DND-41 (cell line): ENCODE measurements at places on chromosomes 2 and 18.

GRCh38 chr2:43136011-43136799, 90.2 kb downstream of the ZFP36L2 start:
- H3K4me1 ChIP-seq: peaks cover 98% of the 10 kb centered on the region
- H3K27me3 ChIP-seq: no peaks in the 10 kb centered on the region
- DNase-seq: peak; percentile 90
- peak overlapping the region; percentile 50 for H3K4me3 ChIP-seq
- H3K36me3 ChIP-seq: no peaks in the 10 kb centered on the region

DNA sequence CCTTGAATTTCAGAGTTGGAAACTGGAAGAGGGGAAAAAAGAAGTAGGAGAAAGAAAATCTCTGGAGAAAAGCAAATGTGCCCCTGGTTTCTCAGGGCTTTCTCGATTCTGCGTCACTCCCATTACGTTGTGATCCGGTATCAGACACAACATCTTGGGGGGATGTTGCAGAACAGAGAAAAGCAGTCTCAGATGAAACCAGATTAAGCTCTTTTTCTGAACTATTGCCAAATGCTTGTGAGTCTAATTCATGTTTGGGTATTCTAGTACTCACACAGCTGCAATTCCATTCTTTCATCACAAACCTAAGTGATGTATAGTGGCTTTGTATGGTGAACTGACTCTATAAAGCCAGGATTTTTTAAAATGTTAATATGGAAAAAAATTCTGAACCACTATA, 233.2 kb downstream of the TCF4 start:
- H3K4me3 ChIP-seq: no peak overlapping the region
- H3K27me3 ChIP-seq: no peaks in the 10 kb centered on the region

DNA sequence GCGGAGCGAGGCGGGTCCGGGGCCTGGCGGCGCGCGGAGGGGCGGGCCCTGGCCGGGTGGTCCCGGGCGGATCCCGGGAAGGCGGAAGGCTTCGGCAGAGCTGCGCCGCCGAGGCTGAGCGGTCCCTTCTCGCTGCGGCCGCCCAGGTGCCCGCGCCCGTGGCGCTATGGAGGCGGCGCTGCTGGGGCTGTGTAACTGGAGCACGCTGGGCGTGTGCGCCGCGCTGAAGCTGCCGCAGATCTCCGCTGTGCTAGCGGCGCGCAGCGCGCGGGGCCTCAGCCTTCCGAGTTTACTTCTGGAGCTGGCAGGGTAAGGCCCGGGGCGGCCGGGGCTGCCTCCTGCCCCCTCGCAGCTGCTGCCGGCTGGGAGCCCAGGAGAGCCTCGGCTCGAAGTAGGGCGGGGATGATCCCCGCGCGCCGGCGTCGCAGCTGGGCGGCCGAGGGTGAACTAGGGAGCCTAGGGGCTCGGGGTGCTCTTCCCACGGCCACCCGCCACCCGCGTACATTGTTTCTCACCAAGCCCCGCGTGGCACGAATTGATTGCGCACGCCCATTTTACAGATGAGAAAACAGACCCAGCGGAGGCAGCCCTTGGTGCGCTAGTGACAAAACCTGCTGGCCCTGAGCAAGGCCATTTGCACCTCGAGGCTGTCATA, at the start of gene SLC66A3:
TSS of gene SLC66A3 (plus strand) at position 87 of the 655 bp plus-strand sequence. CDS start at position 167, 80 bp downstream.
- peak within 1 kb of the TSS; percentile 57 for H3K27ac ChIP-seq
- peaks cover 19% of the 10 kb centered on the region for H3K4me1 ChIP-seq
- H3K27me3 ChIP-seq: peaks cover 6% of the 10 kb centered on the region
- no peaks in the 10 kb centered on the region for H3K36me3 ChIP-seq
- no peak for DNase-seq

DNA sequence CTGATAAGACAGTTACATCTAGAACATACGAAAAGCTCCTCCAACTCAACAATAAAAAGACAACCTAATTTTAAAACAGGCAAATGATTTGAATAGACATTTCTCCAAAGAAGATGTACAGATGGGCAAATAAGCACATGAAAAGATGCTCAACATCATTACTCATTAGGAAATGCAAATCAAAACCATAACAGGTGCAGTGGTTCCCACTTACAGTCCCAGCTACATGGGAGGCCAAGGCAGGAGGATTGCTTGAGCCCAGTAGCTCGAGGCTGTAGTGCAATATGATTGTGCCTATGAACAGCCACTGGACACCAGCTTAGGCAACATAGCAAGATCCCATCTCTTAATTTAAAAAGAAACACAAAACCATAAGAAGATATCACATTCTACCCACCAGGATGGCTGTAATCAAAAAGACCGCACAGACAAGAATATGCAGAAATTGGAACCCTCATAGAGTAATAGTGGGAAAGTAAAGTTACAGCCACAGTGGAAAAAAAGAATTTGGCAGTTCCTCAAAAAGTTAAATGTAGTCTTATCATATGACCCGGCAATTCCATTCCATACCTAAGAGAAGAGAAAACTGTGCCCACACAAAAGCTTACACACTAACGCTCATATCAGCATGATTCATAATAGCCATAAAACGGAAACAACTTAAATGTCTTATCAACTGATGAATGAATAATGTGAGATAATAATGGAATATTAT, 30.5 kb upstream of the ARMC9 start:
- H3K27me3 ChIP-seq: no peaks in the 10 kb centered on the region
- H3K4me1 ChIP-seq: no peaks in the 10 kb centered on the region
- peaks cover 95% of the 10 kb centered on the region for H3K36me3 ChIP-seq
- no peak overlapping the region for H3K4me3 ChIP-seq
- H3K27ac ChIP-seq: no peak overlapping the region

- H3K4me1 ChIP-seq: no peaks in the 10 kb centered on the region
- H3K27ac ChIP-seq: no peak overlapping the region
- peaks cover 48% of the 10 kb centered on the region for H3K36me3 ChIP-seq
- no peak overlapping the region for H3K4me3 ChIP-seq
These were observed 21.4 kb downstream of the HJURP start for GRCh38 chr2:233832869-233833311.

- no peaks in the 10 kb centered on the region for H3K27me3 ChIP-seq
- H3K36me3 ChIP-seq: no peaks in the 10 kb centered on the region
- no peak overlapping the region for H3K27ac ChIP-seq
- no peak for DNase-seq
These were observed 35.4 kb downstream of the ZNF804A start for GRCh38 chr2:184633726-184634125.

DNA sequence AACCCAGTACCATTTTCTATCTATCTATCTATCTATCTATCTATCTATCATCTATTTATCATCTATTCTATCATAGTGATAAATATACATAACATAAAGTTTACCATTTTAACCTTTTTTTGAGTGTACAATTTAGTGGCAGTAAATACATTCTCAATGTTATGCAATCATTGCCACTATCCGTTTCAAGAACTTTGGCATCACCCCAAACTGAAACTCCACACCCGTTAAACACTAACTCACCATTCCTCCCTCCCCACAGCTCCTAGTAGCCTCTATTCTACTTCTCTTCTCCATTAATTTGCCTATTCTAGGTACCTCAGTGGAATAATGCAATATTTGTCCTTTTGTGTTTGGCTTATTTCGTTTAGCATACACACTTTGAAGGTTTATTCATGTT, 82.5 kb upstream of the KCNE4 start:
- DNase-seq: no peak
- no peaks in the 10 kb centered on the region for H3K36me3 ChIP-seq
- no peak overlapping the region for H3K27ac ChIP-seq
- H3K4me1 ChIP-seq: 0 out of 2 replicates have a peak, but pooled peaks cover 3% of the 10 kb centered on the region

DNA sequence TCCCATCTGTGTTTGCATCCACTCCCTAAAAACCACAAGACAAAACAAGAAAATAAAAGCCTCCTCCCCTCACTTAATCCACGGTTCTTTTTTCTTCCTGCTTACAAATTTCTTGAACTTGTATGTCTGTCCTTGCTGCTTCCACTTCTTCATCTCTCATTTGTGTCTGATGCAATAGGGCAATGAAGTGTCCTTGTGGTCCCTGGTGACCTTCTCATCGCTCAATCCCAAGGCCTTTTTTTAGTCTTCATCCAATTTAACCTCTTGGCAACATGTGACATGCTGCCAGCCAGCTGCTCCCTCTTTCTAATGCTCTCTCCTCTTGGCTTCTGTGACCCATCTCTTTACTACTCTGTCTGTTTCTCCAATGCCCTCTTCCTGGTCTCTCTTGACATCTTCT, 87.6 kb downstream of the SEMA4F start:
- H3K27ac ChIP-seq: no peak overlapping the region
- H3K36me3 ChIP-seq: no peaks in the 10 kb centered on the region
- H3K27me3 ChIP-seq: no peaks in the 10 kb centered on the region
- no peaks in the 10 kb centered on the region for H3K4me1 ChIP-seq
